Activated naive CD8-positive, alpha-beta T cell treated with anti-CD3 and anti-CD28 coated beads for 36 hours (primary cell): ENCODE measurements at places on chromosomes 1 and 21.
A peak's percentile ranks its signal among the peaks of the same experiment; 100 is the strongest.

DNA sequence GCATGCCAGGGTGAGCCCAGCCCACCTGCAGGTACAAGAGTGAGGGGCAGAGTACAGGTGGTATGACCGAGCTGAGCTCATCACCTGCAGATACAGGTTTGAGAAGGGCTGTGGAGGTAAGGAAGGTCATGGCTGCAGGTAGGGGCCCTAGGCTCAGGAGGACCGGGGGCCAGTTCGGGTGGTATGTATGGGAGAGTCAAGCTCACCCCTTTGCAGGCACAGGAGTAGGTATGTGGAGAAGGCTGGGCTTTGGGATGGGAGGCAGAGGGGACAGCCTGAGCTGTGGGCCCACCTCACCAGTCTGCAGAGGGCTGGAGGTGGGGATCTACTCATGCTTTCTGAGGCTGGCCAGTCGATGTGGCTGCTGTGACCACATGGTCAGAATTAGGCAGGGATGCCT lies 17.2 kb downstream of the PODN start:
- no peak for DNase-seq

- DNase-seq: no peak
These were observed 40.2 kb upstream of the PBX1 start for GRCh38 chr1:164518692-164519332.

- DNase-seq: no peak
These were observed 170.0 kb upstream of the IVNS1ABP start for GRCh38 chr1:185487026-185487425.

DNA sequence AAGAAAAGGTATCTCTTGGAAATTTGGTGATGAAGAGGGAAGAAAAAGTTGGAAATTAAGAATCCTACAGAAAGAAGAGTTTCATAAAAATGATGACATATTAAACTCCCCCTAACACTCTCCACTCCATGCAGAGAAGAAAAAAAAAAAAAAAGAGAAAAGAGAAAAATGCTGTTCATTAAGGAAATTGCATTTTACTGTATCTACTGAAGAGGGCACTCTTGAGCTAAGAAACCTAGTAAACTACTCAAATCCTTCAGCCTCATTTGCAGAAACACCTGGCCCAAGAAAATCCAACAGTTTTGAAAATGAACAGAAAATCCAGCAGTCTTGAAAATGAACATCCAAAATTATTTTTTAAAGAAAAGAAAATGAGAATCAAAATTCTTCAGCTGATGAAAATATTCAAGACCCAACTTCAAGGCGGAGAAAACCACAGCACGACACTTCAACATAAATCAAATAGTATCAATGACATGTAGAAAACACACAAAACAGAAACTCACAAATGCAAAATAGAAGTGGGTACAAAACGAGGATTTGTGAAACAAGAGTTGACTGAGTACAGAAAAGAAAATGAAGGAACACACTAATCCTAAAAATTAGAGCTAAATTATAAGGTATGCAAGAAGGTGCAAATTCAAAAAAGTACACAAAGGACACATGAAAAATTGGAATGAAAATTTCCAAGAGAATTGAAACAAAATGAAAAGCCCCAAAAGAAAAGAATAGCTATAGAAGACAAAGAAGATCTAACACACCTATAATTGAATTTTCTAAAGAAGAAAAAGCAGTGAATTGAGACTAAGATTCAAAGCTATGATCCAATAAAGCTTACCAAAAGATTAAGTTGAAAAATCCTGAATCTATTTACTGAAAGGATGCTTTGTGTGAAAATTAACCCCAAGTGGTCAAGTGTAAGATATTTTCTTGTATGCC lies 73.2 kb upstream of the DNAJC6 start:
- DNase-seq: no peak

- no peak for DNase-seq
These were observed 480.7 kb downstream of the NPHP4 start for GRCh38 chr1:5511381-5512097.

GRCh38 chr21:43916691-43917514 lies 51.9 kb downstream of the AGPAT3 start:
- DNase-seq: peak; percentile 75

DNA sequence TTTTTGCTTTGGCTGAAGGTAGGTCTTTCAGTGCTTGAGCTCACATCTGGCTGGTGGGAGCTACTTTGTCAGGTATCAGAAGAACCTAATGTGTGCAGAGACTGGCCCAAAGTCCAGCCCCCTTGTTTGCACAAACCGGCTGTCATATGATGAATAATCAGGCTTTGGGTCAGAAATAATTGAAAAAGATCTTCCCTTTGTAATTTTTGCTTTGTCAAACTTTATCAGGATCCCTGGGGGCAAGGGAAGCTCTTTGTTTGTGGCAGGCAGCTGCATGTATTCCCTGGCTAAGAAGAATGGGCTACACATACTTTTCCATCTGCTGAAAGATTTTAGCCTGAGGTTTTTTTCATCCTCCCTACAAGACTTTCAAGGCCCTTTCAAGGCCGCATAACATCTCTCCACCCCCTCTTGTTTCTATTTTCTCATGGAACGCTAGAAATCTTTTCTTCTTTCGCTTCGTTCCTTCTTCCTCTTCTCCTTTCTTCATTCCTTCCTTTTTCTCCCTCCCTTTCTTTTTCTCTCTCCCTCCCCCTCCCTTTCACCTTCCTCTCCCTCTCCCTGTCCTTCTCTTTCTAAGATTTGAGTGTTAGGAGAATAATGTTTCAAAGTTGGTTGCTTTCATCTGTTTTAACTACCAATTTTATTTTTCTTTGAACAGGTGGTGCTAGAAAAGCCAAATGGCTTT lies 25.5 kb downstream of the TUFT1 start:
- no peak for DNase-seq

- no peak for DNase-seq
These were observed 28.8 kb downstream of the PIK3C2B start for GRCh38 chr1:204465546-204466415.

GRCh38 chr1:61975638-61976037 lies 219.0 kb upstream of the L1TD1 start:
- DNase-seq: no peak

DNA sequence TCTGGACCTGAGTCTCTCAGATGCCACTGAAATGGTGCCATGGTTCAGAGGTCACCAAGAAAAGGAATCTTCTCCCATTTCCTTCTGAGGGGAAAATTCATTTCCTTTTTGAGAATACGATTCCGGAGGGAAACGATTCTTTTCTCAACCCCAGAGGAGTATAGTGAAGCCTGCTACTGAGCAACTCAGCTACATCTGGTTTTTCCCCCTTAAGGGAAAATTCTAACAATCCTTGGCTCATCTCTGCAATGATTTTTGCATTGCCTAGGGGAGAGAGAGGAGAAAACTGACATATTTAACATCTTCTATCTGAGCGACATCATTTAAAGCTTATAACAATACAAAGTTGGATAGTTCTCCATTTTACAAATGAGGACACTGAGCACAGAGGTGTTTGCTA lies 22.4 kb upstream of the KANK4 start:
- DNase-seq: no peak

GRCh38 chr1:38785285-38786039 lies 74.1 kb downstream of the RRAGC start:
- DNase-seq: no peak

GRCh38 chr1:150162582-150162861 lies 12.8 kb downstream of the PLEKHO1 start:
- DNase-seq: no peak

DNA sequence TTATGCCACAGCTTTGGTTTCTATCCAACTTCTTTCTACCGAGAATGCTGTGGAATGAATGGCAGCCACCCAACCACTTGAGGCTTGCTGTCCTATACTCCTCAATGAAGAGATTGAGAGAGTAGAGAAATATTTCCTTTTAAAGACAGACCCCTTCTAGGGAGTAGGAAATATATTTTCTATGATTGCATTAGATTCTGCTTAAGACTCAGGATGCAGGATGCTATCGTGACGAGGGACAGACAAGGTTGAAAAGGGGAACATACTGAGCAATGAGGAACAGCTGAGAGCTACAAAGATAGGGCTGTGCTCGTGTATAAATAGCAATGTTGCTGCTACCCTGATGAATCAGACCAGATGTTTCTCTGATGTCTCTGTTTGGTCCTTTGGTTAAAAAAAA lies 7.1 kb upstream of the RASAL2 start:
- DNase-seq: no peak

GRCh38 chr1:152582647-152583046 lies 2.3 kb upstream of the LCE3D start:
- no peak for DNase-seq

- DNase-seq: no peak
These were observed at the start of gene RAB13 for GRCh38 chr1:153985941-153986761. TSS of gene RAB13 (minus strand) at chr1:153986339. CDS start at chr1:153986236, 103 bp downstream.

DNA sequence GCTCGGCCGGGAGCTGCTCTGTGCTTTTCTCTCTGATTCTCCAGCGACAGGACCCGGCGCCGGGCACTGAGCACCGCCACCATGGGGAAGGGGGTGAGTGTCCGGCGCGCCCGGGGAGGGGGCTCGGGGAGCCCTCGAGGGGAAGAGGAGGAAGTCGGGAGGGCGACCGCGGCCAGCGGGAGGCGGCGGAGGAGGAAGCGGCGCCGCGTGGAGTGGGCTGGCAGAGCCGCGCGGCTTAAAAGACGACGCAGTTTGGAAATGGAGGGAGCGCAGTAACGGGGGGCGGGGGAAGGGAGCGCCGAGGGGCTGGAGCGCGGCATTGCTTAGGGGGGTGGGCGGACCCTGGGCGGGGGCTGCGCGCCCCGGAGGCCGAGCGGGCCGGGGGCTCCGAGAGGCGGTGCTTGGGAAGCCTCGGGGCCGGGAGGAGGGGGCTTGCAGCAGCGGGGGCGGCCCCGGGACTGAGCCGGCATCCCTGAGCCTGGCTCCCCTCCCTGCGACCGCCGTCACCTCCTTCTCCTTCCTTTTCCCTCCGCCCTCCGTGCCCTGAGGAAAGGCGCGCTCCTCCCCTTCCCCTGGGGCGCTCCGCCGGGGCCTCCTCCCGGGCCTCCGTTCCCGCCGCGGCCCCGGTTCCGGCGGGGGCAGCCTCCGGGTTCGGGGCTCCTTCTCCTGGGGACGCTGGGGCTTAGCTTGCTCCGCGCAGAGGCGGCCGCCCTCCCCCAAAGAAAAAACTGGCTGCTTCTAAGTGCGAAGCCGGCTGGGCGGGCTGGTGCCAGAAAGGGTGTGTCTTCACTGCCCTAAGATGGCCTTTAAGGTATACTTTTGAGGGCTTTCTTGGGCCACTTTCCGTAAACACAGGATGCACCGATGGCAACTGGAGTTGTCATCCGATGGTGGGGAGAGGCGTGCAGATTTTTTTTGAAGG lies 648 bp downstream of the ATP1A1 start:
- DNase-seq: peak; percentile 62

GRCh38 chr1:206080026-206080820 lies 27.2 kb downstream of the RHEX start:
- DNase-seq: no peak

- no peak for DNase-seq
These were observed 75.3 kb downstream of the FOXJ3 start for GRCh38 chr1:42259739-42260064.

DNA sequence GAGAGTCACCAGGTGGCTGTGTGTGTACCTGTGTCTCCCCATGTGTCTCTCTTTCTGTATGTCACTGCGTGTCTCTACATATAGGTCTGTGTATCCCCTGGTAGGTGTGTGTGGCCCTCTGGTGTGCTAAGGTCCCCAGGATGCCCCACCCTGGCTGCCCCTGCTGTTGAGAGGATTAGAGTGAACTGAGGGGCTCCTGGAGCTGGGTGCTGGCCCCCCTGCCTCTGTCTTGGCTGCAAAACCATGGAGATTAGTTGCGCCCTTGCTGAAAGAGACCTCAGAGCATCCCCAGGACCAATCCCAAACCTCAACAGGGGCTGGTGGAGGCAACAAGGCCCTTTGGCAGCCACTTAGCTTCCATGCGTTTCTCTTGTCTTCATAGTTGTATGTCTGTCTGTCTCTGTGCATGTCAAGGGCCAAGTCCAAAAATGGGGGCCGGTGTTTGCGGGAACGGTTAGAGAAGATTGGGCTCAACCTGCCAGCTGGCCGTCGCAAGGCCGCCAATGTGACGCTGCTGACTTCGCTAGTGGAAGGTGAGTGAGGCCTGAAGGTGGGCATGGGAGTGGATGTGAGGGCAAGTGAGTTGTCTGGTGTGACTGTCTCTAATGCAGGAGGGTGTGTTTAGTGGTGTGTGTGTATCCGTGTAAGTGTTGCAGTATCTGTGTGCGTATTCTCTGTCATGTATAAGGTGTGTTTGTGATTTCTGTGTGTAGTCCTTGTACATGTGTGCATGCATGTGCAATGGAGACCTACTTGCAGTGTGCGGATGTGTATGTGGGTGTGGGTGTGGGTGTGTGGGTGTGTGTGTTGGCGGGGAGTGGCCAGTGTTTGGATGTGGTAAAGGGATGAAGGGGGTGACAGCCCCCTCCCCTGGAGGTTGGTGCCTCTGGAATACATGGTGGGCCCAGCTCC lies 16.7 kb downstream of the TFAP2E start:
- DNase-seq: no peak

GRCh38 chr1:232728507-232729263 lies 76.5 kb upstream of the MAP10 start:
- DNase-seq: no peak

DNA sequence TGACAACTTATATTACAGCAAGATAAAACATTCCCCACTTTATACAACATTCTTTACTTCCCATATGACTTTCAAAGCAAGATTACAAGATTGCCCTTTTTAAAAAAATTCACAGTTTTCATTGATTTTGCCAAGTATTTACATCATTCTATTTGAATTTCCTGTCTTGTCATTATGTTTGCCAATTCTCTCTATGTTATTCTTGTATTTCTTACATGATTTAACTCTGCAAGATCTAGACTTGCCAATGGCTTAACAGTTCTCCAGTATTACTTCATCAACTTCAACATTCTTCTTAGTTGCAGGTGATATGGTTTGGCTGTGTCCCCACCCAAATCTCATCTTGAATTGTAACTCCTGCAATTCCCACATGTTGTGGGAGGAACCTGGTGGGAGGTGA lies 31.6 kb downstream of the FMO4 start:
- no peak for DNase-seq

- no peak for DNase-seq
These were observed 94.5 kb downstream of the EPHB2 start for GRCh38 chr1:22804969-22805671.

- DNase-seq: no peak
These were observed 46.7 kb downstream of the CLIC6 start for GRCh38 chr21:34715518-34715917.

DNA sequence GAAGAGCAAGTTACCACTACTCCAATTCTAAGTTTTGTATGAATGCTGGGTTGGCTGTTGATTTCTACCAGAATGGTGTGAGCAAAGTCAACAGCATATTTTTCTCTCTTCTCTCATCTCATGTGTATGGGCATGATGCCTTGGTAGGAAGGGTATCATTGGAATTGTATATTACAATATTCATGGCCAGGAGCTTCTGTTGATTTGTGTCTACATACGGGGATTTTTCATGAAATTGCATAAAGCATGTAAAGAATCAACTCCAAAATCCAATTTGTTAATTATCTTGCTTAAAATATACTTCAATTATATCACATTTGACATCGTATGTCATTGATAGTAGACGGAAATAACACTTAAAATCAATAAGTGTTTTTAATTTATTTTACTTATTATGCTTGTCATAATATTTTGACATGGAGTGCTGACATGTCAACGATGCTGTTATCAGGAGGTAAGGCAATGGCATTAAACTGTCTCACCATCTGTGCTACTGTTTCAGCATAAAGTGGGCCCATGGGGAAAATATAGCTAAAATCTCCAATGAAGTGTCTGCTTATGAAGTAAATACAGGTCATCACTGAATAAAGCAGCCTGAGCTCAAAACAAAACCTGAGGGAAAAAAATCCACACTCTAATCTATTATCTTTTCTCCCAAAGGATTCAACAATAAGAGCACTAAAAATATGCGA lies 142.2 kb upstream of the NBPF11 start:
- DNase-seq: no peak
